ENCODE measurements at places on chromosomes 16 and 17.

DNA sequence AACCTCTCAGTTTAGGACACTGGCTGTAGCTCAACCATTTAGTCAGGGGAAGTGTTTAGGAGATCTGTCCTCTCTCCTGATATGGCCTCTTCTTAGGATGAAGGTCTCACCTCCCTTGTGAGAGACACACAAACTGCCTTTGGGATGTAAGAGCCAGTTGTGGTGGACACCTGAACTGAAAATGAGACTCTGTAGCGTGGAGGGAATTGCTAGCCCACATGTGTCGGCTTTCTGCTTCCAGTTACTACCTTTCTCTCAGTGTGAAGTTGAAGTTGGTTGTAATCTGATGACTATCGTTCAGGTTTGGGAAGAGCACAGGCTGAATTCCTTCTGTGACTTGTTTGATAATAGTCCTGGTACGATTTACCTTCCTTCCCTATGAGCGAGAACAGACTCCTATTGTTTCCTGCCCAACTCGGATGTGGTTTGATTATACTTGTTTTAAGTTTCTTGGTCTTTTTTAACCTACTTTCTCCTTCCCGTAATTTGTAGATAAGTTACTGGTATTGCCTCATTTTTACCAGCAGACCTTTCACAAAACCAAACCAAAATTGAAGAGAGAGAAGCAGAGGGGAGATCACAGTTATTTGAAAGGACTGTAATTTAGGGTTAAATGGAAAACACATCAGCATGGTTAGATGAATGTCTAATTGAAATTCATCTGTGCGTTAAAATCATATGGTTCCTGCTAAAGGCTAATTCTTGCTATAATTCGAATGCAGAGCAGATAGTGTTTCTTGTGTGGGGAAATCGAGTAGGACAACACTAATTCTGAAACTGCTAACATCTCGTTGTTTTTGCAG lies 43.2 kb downstream of the CLEC16A start:
- no peak for DNase-seq

GRCh38 chr17:79617304-79617703 lies 6.5 kb upstream of the RBFOX3 start:
- no peak for DNase-seq

- no peak for DNase-seq
Observed at GRCh38 chr17:78677303-78678221, 100.4 kb upstream of the DNAH17 start.

DNA sequence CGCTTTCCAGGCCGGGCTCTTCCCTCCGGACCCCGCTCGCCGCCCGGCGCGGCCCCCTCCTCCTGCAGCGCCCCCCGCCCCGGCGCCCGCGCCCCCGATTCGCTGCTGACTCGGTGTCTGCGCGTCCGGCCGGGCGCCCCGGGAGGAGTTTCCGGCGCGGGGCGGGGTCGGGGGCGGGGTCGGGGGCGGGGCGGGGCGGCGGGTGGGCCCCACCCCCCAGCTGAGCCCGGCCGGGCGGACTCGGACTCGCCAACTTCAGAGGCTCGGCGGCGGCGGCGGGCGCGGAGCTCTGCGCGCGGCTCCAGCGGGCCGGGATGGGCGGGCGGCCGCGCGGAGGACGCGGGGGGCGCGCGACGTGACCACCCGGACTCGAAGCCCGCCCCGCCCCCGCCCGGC lies at the start of gene METRNL:
Gene METRNL, plus strand, starts transcription at position 258 of the 396 bp plus-strand sequence. CDS start 207 bp downstream, outside the sequence.
- DNase-seq = peak; percentile 46

DNA sequence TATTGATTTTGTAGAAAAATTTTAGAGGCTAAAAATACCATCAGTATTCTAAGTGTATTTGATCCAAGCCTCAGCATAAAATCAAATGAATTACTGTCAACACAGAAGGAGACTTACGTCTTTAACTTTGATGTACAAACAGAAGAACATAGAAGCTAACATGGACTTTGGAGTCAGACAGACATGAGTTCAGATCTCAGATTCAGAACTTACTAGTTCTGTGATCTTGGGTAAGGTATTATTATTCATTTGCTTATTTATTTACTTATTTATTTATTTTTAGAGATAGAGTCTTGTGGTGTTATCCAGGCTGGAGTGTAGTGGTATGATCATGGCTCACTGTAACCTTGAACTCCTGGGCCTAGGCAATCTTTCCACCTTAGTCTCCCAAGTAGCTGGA lies 4.0 kb upstream of the SLFN12L start:
- DNase-seq = no peak

- no peak for DNase-seq
Observed at GRCh38 chr17:65892912-65893377, 299.0 kb downstream of the CEP112 start.

- no peak for DNase-seq
Observed at GRCh38 chr16:60686824-60687223, 1349.4 kb downstream of the CDH8 start.
